Brain (organoid and tissue), 16 donors: ENCODE measurements at places on chromosomes 2 and 18.

DNA sequence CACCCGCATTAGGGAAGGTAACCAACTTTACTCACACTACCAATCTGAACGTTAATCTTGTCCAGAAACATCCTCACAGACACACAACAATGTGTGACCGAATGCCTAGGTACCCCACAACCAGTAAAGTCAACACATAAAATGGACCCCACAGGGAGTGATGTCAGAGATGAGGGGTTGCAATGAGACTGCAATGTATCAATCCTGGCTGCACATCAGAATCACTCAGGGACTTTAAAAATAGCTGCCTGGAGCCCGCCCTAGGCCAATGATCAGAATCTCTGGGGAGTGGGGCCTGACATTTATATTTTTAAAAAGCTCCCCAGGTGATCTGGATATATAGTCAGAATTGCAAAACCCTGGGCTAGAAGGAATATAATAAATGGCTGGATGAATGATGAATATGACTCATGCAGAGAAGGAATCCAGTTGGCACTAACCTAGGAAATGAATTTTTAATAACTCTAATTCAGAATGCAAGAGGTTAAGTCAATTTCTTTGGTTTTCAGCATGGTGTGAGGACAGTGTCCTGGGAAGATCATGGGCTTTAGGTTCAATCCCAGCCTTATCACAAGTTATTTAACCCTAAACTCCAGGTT is 92.8 kb downstream of the COLEC12 start:
- DNase-seq, result no peak

- DNase-seq, result peak; percentile 85
These were observed 59.1 kb downstream of the NETO1 start for GRCh38 chr18:72808680-72809079.

GRCh38 chr2:118580651-118581050 is 266.8 kb downstream of the EN1 start:
- no peak for DNase-seq

DNA sequence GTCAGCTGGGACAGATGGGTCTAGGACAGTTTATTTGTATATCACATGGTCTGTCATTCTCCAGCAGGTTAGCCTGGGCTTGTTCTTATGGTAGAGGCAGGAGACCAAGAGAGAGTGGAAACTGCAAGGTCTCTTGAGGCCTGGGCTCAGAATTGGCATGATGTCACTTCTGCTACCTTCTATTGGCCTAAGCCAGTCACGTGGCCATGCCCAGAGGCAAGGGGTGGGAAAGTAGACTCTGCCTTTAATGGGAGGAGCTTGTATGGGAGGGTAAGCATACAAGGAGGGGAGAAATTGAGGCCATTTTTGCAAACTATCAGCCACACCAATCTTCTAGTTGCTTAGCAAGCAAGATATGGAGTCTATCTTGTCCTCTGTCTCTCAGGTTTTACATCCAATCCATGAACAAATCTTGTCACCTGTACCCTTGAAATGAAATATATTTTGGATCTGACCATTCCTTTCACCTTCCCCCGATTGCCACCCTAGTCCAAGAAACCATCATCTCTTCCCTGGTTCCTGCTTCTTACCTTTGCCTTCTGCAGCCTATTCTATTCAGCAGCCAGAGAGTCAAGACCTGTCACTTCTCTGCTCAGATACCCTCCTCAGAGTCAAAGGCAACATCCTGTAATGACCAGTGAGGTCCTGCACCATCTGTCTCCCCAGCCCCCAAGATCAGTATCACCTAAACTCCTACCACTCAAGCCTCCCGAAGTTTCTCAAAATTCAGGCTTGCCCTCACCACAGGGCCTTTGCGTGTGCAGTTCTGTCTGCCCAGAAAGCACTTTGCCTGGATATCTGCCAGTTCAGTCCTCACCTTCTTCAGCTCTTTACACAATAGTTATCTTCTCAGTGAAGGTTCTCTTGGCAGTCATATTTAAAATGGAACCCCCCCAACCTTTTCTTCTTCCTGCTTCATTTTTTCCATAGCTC is 240.0 kb downstream of the LOXHD1 start:
- no peak for DNase-seq

DNA sequence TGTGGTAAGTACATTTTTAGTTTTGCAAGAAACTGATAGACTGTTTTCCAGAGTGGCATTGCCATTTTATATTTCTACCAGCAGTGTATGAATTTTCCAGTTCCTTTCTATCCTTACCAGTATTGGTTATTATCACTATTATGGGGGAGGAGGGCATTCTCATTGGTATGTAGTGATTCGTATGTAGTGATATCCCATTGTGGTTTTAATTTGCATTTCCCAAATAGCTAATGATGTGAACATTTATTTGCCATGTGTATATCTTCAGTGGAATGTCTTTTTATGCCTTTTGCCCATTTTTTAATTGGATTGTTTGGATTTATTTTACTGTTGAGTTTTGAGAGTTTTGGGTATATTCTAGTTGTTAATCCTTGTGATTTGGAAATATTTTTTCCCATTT is 16.9 kb downstream of the EIF5B start:
- no peak for DNase-seq

GRCh38 chr18:67281746-67282145 is 234.8 kb downstream of the DSEL start:
- DNase-seq, result no peak

DNA sequence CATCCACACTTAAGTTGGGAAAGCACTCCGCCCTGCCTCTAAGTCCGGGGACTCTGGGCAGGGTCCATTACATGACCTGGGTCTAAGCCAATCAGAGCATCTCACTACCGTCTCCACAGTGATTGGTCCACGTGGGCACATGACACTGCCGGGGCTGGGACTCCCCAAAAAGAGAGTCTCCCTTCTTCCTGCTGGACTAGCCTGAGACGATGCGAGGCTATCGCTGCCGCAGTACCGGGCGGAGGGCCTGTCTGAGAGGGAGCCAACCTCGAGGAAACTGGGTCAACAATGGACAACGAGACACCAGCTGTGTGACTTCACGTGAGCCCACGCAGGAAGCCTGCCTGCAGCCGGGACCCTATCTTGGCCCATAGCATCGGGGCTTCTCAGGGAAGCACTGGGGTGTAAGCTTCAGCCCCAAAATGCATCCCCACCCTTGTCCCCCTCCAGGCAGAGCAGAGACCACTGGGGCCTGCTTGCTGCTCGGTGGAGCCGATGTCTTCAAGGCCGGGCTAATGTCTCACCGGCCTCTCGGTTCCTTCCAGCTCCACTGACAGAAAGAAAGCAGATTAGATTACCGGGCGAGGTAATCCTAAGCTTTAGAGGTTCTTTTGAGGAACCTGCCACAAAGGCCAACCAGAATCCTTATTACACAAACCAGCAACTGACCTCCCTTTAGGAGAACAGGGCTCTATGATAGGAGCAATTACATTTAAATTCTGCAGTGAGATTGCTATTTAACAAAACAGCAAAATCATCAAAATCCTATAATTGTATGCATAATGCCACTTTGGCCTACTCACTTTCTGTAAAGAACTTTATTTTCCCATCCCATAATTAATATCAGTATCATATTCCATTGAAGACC is 21.3 kb upstream of the COPS8 start:
- DNase-seq, result no peak

DNA sequence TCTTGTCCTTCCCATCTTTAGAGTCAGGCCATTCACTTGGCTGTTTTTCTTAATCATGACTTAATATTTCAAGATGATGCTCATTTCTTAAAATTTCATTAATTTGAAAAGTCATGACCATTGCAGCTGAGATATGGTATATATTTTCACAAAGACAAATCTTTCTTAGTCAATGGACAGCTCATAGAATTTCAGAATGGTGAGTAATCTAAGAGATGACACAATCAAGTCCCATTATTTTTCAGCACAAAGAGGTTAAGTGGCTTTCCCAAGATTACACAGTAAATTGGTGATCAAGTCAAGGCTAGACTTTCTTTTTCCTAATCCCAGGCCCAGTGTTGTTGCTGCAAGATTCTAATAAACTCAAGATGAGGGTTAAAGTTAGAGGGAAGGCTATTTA is 34.4 kb upstream of the NT5C1B start:
- DNase-seq, result no peak

DNA sequence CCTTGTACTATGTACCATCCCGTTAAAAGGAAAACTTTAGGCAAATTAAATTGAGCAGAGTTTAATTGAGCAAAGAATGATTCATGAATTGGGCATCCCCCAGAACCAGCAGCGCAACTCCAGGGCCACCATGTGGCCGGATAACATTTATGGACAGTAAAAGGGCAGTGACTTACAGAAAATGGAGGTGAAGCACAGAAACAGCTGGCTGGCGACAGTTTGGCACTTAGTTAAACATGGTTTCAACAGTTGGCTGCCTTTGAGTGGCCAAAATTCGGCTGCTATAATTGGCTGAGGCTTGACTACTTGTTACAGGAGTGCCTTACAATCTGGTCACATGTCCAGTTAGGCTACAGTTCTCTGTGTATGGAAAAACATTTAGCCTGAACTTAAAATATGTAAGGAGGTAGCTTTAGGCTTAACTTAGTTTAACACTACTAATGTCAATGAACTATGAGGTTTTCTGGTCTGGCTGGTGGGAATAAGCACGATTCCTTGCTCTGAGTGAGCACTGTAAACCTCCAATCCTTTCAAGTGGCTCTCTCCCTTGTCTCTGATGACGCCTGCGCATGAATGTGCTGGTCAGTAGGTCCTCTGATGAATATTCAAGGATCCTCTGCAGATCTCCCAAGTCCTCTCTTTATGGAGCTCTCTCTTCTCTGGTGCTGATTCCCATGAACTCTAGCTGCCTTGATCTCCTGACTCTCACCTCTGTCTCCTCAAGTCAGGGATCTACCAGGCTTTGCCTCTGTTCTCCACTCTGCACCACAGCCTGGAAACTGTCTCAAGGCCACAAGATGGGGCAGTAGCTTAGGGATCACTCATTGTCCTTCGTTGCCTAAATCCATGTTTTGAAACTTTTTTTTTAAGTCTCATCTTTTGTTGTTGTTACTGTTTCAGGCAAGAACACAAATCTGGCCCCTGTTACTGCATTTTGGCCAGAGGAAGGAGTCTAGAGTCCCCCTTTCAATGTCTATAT is 24.4 kb upstream of the RAB31 start:
- DNase-seq, result peak; percentile 14

GRCh38 chr2:159226059-159226461 is 60.4 kb downstream of the WDSUB1 start:
- no peak for DNase-seq

GRCh38 chr2:86557836-86558235 is 5.4 kb downstream of the CHMP3 start:
- DNase-seq, result no peak

- peak; percentile 78 for DNase-seq
These were observed 45.3 kb downstream of the ACAA2 start for GRCh38 chr18:49768051-49768391.

GRCh38 chr2:237227592-237228280 is 142.0 kb downstream of the COPS8 start:
- DNase-seq, result no peak

GRCh38 chr2:230090967-230091366 is 22.2 kb upstream of the SLC16A14 start:
- DNase-seq, result no peak

DNA sequence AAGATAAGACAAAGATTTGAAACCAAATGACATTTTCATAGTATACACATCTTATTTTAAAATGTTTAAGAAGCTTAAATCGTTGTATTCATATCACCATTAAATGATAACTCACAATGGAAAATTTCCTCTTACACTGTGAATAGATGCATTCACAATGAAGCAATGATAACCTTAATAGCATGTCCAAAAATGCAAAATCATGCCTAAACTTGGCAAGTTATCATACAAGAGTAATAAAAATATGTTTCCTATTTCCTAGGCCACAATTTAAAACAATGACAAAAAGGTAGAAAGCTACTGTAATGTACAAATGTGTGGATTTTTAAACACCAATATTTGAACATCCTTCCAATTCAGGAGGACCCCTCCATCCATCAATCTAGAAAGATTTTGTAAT is 157.4 kb upstream of the GULP1 start:
- DNase-seq, result no peak

- DNase-seq, result no peak
These were observed 127.6 kb downstream of the PLEKHM3 start for GRCh38 chr2:207897541-207898353.

GRCh38 chr2:70085711-70086277 is 1.5 kb upstream of the PCBP1 start:
- DNase-seq, result peak; percentile 25

GRCh38 chr18:8948011-8948410 is 154.5 kb upstream of the NDUFV2 start:
- DNase-seq, result no peak

DNA sequence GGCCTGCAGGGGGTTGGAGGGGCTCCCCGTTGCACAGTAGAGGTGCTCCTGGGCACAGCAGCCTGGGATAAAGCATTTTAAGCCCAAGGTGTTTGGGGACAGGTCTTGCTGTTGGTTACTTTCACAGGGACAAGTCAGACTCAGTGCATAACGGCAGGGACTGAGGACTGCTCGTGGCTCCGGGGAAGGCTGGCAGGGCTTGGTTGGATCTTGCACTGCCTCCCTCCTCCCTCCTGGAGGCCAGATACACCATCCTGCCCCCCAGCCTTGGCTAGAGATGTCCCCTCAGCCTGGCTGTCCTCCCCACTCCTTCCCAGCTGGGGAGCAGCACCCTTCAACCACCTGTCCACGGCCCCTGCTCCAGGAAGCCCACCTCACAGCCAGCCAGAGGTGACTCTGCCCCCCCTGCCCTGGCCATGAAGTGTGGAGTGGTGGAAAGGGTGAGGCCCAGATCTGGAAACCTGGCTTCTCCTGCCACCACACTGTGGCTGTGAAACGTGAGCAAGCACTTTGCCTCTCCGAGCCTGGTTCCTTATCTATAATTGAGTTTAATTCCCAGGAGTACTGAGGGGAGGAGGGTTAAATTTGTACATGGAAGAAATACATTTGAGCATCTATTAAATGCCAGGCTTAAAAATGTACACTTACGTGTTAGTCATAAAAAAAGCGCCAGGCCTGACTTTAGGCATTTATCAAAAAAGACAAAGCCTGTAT is 67.1 kb upstream of the TAF1B start:
- DNase-seq, result peak; percentile 35

GRCh38 chr2:177161741-177162460 is 50.7 kb upstream of the HNRNPA3 start:
- peak; percentile 82 for DNase-seq

DNA sequence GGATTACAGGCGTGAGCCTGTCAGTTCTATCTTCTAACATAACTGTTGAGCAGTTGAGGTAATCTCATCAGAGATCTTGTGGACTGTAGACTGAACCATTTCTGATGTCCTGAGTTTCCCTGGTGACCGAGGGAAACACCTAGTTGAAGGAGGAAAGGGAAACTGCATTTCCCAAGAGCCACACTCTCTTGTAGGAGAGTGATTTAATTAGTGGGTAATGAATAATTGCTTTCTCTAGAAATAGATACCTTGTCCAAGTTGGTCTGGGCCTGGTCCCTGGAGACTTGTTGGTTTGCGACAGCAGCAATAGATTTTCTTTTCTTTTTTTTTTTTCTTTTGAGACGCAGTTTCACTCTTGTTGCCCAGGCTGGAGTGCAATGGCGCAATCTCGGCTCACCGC is 7.4 kb downstream of the TTLL4 start:
- no peak for DNase-seq

GRCh38 chr2:210536973-210537650 is 19.3 kb upstream of the CPS1 start:
- DNase-seq, result no peak

DNA sequence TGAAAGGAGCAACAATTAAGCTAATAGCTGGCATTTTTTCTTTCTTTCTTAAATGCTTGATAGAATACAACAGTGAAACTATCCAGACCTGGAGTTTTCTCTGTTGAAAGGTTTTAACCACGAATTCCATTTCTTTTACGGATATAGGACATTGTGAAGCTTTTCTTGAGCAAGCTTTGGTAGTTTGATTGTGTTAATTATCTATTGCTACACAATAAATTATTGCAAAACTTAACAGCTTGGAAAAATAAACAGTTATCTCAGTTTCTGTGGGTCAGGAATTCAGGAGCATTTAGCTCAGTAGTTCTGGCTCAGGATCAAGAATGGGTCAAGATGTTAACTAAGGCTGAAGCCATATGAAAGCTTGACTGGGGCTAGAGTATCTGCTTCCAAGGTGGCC is 11.7 kb downstream of the PHOSPHO2 start:
- no peak for DNase-seq
